ENCODE measurements at places on chromosomes 7 and 10. TPM values are rescaled to one million over a fixed set of nuclear protein-coding genes. Genes with fewer than 3 reads are reported as not detected.

GOLGA7B gene
- 0.09 TPM for total RNA-seq

GRCh38 chr7:132580717-132581285 is 4.5 kb upstream of the PLXNA4 start:
- DNase-seq, result peak; percentile 87

DNA sequence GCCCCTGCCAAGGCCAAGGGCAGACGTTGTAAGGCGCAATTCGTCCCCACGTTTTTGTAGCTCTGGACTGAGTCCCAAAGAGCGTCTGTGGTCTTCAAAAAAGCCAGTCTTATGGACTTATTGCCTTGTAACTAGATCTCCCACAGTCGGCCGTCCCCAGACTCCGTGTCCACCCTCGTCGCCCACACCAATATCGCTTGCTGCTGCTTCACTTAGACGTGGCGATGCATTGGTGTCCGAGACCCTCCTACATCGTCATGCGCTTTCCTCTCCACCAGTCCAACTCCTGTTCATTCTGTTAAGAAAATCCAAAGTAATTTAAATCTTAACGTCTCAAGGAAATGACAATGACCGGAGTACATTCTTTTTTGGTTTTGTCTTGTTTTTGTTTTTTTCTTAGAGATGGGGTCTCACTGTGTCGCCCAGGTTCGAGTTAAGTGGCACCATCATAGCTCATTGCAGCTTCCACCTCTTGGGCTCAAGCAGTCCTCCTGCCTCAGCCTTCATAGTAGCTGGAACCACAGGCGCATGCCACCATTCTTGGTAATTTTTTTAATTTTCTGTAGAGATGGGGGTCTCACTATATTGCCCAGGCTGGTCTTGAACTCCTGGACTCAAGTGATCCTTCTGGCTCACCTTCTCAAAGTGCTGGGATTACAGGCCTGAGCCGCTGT is 851 bp downstream of the KIFBP start:
- no peak for DNase-seq

DNA sequence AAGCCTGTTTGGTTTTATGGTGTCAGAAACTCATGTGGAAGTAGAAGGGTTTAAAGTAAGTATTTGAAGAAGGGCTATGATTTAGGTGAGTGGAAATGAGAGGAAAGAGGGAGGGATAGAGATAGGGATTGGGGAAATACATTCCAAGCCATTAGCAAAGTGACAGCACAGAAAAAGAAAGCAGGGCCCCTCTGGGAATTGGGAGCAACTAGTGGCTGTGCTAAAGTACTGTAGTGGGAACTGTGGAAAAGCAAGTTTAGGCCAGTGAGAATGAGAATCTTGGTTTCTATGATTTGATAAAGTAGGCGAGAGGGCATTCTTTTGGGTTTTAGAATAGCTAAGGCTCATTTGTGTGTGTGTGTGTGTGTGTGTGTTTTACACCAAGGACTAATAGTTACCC is 5.0 kb downstream of the PRKG1 start:
- no peak for DNase-seq

DNA sequence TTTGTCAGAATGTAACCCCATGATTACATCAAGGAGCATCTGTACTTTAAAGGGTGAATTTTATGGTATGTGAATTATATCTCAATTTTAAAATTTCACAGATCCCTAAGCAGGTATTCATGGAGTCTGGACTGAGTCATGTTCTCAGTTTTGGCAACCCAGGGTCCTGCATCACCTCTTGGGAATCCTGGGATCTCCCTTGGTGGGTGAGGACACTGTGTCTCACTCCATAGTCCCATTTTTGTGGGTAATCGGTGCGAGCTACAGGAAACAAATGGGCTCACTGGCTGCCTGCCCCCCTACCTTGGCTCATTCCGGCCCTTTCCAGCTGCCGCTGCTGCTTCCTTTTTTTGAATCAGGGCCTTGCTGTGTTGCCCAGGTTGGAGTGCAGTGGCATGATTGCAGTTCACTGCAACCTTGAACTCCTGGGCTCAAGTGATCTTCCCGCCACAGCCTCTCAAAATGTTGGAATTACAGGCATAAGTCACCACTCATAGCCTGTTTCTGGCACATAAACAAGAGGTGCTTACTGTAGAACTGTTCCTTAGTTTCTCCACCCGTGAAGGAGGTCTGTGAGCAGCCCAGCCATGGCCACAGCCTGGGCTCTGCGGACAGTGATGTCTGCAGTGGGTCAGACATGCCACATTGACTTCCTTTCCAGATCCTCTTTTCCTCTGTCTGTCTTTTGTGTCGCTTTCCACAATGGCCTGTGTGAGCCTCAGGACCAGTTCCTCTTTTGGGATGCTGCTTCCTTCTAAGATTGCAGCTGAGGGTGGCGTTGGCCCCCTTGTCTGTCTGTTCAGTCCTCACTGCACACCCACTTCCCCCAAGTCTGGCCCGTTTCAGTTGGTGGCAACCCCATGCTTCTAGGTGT is 14.5 kb downstream of the PALD1 start:
- no peak for DNase-seq
